Thyroid gland (tissue), 4 donors: ENCODE measurements at places on chromosomes 5 and 9. TPM values are rescaled to one million over a fixed set of nuclear protein-coding genes. Genes with fewer than 3 reads are reported as not detected.

Gene PRRX2
- 5.6 TPM for total RNA-seq

Gene OLFM1
- total RNA-seq, result 25.8 TPM

GRCh38 chr9:97774673-97775072 is 77.5 kb upstream of the XPA start:
- no peak overlapping the region for H3K4me3 ChIP-seq
- no peaks in the 10 kb centered on the region for H3K27me3 ChIP-seq
- peaks cover 34% of the 10 kb centered on the region for H3K4me1 ChIP-seq
- peaks cover 2% of the 10 kb centered on the region for H3K36me3 ChIP-seq
- H3K27ac ChIP-seq, result peak overlapping the region; percentile 72
- DNase-seq, result no peak

DNA sequence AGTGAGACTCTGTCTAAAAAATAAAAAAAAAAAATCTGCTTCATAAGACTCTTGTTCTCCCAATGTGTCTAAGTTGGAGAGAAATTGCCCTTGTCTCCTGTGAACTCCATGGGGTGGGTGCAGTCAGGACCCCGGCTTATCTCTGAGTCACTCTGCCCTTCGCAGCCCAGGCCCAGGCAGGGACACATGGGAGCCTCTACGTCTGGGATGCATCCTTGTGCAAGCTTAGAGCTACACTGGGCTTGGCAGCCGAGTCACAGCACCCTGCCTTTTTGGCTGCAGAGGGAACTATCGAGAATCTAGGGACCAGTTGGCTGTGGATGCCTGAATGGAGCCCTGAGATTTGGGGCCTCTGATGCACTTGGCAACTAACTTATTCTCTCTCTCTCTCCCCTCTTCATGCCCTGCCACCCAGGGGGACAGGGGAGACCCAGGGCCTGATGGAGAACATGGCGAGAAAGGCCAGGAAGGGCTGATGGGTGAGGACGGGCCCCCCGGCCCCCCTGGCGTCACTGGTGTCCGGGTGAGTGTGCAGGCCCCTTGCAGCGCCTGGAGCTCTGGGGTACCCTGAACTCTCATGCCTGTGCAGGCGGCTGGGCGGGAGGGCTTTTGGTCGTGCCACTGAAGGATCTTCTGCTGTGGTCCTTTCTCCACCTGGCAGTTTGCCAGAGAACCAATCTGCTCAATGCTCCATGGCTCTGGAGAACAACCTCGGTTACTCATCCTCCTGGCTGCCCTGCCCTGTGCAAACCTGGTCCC is 47.5 kb upstream of the ORM1 start:
- H3K27ac ChIP-seq, result no peak overlapping the region
- no peaks in the 10 kb centered on the region for H3K27me3 ChIP-seq
- no peak for DNase-seq
- H3K4me1 ChIP-seq, result no peaks in the 10 kb centered on the region

Gene SPATA31D3
- not detected for total RNA-seq
